Lower lobe of right lung (tissue), 2 donors: ENCODE measurements at places on chromosomes 3 and 15.

DNA sequence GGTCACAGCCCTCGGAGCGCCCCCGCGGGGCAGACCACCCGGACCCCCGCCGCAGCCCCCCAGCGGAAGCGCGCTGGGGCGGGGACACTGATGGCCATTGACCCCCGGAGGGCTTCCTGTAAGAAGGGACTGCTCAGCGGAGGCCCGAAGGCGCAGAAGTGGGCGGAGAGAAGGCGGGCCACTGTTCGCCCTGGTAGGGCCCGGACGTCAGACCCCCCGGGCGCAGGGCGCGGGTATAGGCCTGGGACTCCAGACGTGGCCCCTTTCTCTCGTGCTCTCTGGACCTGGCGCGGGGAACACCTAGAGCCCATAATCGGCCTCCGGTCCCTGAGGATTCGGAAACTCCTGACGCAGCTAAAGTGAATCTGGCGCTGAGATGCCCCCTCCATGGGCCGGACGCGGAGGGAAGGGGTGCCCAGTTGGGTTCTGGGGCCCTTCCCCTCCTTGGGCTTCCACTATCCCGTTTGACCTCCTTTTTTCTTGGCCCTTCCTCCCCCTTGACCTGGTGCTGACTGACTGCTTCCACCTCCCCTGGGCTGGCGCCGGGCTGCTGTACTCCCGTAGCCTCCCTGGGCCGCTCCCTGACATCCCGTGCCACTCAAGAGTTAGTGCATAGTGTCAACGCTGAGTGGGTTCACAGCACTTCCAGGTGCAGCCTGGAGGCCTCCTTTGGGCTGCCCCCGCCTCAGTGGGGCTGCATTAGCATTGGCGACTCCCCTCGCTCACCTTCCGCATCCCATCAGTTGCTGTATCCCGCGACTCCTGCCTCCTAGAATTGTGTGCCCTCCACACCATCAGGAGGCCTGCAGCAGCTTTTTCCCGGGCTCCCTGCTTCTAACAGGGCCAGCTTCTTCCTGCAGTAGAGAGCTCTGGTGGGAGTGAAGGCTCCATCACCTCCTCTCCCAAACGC is 694 bp downstream of the ABTB1 start:
- peak overlapping the region; percentile 98 for H3K4me3 ChIP-seq
- no peaks in the 10 kb centered on the region for H3K27me3 ChIP-seq
- peaks cover 21% of the 10 kb centered on the region for H3K4me1 ChIP-seq
- DNase-seq = peak; percentile 82

DNA sequence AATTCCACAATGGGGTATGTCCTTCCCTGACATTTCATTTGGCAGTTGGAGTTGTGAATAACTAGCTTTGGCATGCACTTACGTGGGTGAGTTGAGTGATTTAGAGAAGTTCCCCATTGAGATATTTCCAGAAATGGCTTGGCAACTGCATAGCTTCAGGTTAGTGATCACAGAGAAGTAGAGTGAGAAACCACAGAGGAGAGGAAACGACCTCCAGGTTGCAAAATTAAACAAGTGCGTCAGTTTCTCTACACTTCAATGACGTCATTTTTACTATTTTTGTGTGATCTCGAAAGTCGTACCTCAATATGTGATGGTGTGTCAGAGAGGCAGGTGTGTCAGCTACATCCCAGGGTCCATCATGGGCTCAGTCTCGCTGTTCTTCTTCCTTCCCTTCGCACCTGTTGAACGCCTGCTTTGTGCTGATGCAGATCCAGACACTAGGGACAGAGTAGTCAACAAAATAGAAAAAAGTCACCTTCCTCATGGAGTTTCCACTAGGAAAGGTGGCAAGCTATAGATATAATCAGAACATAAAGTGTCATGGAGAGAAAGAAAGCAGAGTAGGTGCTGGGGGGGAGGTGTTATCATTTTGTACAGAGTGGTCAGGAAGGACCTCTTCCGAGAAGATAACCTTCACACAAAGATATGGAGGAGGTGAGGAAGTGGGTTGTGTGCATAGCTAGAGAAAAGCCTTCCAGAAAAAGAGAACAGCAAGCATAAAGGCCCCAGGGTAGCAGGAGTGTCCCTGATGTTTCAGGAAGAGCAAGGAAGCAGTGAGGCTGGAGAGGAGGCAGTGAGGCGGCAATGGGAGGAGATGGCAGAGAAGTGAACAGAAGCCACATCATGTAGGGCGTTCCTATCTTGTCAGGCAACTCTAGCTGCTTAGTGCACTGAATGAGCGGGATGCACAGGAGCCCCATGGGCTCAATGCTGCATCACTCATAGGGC is 75.6 kb downstream of the MCTP2 start:
- H3K27me3 ChIP-seq = no peaks in the 10 kb centered on the region
- DNase-seq = no peak
- H3K36me3 ChIP-seq = peaks cover 14% of the 10 kb centered on the region
- H3K4me3 ChIP-seq = no peak overlapping the region
- no peaks in the 10 kb centered on the region for H3K4me1 ChIP-seq

DNA sequence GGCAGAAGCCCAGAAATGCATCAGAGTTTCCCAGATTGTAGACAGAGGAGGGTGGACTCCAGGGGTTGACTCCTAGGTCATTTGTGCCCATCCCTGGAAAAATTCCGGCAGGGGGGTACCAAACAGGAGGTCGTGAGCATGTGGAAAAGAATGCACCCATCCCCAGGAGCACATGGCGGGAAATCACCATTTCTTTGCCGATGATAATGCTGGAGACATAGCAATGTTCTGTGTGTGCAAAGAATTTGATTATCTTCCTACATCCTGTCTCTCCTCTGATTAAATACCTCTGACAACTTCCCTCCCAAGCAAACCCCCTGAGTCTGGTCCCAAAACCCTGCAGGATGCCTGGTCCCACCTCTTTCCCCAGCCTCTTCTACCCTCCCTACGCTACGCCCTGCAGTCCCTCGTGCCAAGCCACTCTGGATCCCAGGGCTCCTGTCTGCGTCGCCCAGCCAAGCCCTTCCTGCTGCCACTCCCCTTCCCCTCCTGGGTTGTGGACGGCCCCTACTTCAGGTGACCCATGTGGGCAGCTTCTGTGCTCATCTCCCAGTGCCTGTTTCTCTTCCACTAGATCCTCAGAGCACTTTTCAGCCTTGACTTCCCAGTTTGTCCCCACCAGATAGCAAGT is 15.8 kb downstream of the WNT7A start:
- H3K36me3 ChIP-seq = no peaks in the 10 kb centered on the region
- no peak overlapping the region for H3K27ac ChIP-seq
- no peak overlapping the region for H3K4me3 ChIP-seq
- no peak for DNase-seq

GRCh38 chr15:40933517-40933902 is 4.4 kb downstream of the DLL4 start:
- DNase-seq = no peak
- peaks cover 90% of the 10 kb centered on the region for H3K4me1 ChIP-seq
- H3K36me3 ChIP-seq = peaks cover 38% of the 10 kb centered on the region
- H3K27ac ChIP-seq = no peak overlapping the region
- H3K4me3 ChIP-seq = peak overlapping the region; percentile 64
- peaks cover 34% of the 10 kb centered on the region for H3K27me3 ChIP-seq

DNA sequence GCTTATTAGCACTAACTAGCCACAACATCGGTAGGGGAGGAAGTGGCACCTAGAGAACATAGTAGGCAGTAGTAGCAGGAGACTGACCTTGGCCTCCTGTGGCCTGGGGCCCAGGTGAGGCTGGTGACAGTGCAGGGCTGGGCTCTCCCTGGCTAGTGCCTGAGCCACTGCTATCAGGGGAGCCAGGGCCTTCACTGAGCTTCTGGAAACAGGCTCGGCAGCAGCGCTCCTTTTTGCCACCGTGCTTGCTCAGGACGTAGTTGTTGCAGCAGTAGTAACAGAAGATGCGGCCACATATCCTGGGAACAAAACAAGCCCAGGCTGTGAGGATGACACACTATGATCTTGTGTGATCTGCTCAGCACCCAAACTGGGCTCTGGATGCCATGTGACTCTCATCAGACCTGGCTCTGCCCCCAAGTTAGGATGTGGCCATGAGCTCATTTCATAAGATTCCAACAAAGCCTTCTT is 15.1 kb downstream of the CXCR6 start:
- H3K4me3 ChIP-seq = no peak overlapping the region
- H3K27me3 ChIP-seq = no peaks in the 10 kb centered on the region
- H3K4me1 ChIP-seq = no peaks in the 10 kb centered on the region
- no peak for DNase-seq
